ENCODE measurements at places on chromosomes 4 and X.

GRCh38 chr4:19030048-19030447 is 1008.5 kb upstream of the LCORL start:
- DNase-seq: no peak

GRCh38 chr4:151671541-151672059 is 89.2 kb downstream of the GATB start:
- DNase-seq: no peak

- no peak for DNase-seq
Observed at GRCh38 chrX:140503238-140503601, 1.6 kb downstream of the SOX3 start.

- no peak for DNase-seq
Observed at GRCh38 chrX:145506214-145506613, 258.9 kb downstream of the SPANXN1 start.

DNA sequence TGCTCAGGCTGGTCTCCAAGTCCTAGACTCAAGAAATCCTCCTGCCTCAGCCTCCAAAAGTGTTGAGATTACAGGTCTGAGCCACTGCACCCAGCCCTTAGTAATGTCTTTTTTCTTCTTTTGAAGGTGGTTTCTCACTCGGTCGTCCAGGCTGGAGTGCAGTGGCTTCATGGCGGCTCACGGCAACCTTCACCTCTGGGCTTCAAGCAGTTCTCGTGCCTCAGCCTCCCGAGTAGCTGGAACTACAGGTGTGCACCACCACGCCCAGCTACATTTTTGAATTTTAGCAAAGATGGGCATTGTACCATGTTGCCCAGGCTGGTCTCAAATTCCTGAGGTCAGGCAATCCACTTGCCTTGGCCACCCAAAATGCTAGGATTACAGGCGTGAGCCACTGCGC is 32.3 kb upstream of the ASMTL start:
- no peak for DNase-seq

DNA sequence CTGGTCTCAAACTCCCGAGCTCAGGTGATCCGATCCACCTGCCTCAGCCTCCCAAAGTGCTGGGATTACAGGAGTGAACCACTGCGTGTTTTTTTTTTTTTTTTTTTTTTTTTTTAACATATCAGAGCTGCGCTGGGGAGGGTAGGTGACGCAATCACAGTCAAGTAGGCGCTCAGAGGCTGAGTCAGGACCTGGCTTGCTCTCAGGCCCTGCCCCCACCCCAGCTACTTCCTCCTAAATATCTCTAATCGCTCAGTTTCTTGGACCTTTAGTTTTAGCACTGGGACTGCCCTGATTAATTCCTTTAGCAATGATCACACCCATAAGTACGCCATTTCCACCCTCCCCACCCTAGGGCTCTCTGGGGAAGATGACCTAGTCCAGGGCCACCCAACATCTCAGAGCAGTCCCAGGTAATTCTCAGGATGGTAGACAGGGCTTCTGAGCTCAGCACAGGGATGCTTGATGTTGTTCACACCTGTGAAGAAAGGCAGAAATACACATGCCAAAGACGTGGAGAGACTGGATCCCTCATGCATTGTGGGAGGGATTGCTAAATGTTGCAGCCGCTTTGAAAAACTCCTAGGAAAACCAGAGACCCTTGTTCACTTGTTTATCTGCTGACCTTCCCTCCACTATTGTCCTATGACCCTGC is 50.2 kb downstream of the DDX3X start:
- peak; percentile 79 for DNase-seq

DNA sequence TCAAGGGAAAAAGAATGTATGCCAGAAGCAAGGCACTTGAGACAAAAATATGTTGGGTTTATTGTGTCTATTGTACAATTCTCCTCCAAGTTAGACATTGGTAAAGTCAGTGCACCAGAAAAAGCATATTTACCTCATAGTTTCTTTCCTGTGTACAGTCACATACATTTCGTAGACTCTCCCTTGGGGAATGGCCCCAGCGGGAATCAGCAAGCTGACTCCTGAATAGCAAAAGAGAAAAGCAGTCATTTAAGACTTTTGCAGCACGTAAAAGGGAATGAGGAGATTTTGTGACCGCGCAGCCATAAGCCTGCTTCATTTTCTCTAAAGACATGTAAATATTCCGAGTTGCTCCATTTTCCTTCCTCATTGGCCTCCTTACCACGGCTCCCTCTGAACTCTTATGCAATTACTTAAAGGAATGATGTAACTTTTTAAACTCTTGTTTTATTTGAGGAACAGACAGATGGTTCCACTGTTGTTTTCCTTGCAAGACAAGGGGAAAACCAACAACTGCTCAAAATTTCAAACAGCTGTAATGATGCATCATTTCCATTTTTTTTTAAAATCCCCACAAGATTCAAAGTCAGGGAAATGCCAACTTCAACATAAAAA is 332.7 kb downstream of the UNC5C start:
- DNase-seq: peak; percentile 18

DNA sequence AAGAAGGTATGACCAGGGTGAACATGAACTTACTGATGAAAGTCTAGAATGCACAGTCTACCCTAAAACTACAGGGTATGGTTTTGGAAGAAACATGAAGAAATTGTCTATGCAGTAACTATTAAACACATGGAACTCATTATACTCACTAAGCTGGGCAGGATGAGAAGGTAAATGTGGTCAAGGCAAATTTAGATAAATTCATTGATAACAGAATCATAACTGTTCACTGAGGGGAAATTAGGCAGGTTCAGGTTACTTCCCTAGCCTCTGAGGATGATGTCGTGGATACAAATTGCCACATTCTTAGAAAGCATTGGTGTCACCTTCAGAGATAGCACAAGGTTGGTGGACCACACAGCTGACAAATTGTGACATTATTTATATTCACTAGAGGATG is 40.4 kb upstream of the MID1IP1 start:
- no peak for DNase-seq

- DNase-seq: no peak
Observed at GRCh38 chrX:39627257-39627656, 470.5 kb downstream of the BCOR start.

DNA sequence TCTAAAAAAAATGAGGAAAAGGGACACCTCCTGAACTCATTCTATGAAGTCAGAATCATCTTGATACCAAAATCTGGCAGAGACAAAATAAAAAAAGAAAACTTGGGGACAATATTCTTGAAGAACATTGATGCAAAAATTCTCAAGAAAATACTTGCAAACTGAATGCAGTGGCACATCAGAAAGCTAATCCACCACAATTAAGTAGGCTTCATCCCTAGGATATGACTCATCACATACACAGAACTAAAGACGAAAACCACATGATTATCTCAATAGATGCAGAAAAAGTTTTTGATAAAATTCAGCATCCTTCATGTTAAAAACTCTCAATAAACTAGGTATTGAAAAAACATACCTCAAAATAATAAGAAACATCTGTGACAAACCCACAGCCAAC is 98.3 kb downstream of the FAM47B start:
- peak; percentile 29 for DNase-seq

DNA sequence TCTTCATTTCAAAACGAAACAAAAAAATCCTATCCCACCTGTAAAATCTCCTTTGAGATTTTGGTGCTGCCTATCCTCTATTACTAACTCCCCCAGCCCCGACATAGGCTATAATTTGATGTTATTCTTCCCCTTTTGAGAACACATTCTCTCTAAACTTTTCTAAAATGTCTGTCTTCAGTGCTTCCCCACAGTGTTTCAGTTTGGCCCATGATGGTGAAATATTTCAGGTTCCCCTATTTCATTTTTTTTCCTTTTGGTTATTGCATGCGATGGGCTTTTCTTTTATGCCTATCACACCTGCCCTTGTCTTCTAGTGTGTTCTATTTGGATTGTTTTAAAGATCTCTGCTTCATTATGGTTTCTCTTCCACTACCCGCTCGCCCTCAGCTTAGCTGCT is 14.7 kb downstream of the BCORL1 start:
- no peak for DNase-seq

GRCh38 chrX:139297638-139298037 is 232.9 kb upstream of the F9 start:
- DNase-seq: no peak

- DNase-seq: no peak
Observed at GRCh38 chr4:112819729-112820128, 182.8 kb downstream of the LARP7 start.

- no peak for DNase-seq
Observed at GRCh38 chrX:69504626-69505612, 793 bp downstream of the NALF2 start.

DNA sequence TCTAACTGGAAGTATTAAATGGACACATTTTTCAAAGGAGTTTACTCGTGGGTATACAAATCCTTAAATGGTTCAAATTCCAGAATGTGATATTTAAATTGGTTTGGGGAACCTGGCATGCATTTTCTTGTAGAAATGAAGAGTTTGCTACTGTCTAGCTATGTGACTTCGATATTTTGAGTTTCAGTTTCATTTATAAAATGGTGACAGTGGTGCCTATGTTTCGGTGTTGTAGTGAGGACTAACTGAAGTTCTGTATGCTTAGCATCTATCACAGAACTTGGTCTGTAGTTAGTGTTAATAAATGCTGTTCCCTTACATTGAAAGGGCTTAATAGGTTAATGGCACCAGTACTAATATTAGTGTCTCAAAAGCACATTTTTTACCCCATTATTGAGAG is 29.4 kb downstream of the TRPC5 start:
- DNase-seq: no peak

DNA sequence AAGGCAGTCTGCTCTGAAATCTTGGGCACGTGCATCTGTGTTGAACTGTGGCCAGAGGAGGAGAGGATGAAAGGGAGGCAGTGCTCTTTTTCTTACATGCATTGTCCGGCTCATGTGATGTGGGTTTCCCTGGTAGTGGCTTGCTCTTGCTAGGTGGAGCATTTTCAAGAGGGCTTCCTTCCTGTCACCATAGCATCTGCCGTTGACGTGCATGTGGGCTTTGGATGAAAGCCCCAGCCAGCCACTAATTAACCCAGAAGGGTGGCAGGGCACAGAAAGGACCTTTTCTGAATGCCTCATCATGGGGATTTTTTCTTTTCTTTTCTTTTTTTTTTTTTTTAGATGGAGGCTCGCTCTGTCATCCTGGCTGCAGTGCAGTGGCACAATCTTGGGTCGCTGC is 121.3 kb downstream of the GPR143 start:
- no peak for DNase-seq

DNA sequence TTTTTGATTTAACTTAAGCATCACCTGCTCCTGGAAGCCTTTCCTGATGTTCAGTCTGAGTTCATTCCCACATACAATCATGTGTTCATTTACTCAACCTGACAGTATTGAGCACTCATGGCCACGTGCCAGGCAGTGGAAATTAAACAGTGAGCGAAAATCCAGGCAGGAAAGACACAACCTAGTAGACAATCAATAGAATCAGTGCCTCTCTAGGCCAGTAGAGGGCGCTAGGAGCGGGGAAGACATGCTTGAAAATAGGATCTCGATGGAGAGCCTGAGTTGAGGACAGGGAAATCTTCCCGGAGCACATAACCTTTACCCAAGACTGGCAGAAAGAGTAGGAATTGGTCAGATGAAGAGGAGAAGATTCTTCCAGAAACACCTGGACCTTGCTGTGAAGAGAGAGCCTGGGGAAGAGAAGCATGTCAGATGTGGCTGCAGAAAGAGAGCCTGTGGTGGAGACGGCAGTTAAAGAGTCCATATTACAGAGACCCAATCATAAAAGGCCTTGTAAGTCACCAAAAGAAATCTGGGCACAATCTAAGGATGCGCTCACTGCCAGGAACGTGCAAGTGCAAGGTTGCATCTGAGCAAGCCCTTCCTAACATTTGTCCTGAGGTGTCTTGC is 103.5 kb downstream of the LDB2 start:
- DNase-seq: peak; percentile 70

GRCh38 chr4:151771664-151772063 is 10.9 kb upstream of the GATB start:
- no peak for DNase-seq

DNA sequence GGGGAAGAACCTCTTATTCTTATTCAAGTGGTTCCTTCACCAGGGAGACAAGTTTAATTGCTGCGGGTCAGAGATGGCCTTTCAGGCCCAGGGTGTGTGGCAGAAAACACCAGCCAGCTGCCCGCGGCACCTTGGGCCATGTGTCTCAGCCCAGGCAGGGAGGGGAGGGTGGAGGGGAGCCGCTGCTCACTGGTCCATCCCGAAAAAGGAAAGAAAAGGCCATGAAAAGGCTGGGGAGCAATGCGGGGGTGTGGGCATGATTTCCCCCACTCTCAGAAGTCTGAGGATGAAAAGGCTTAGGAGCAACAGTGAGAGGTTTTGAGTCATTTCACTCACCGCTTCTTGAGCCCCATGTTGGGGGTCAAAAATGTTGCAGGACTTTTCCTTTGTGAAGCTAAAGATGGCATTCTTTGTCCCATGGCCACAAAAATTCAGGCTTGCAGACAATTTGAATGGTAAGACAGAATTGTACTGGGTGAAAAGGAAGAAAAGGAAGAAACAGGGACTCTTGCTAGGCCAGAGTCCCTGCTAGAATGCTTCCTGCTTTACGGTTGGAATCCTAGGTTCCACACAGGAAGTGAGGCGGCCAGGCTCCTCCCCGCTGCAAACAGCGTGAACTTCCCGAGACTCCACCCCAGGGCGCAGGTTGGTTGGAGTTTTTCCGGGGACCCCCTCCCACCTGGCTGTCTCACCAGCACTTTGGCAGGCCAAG is 17.4 kb upstream of the FAM47E start:
- DNase-seq: no peak

GRCh38 chr4:5370286-5370685 is 319.0 kb downstream of the STK32B start:
- DNase-seq: peak; percentile 67

GRCh38 chrX:27391623-27392022 is 71.5 kb downstream of the PPP4R3C start:
- DNase-seq: no peak

- no peak for DNase-seq
Observed at GRCh38 chrX:154751669-154752271, 893 bp upstream of the GAB3 start.

All from fibroblast of lung (primary cell).